NCI-H1048 (cell line): ENCODE measurements at places on chromosomes 1 and 21.

GRCh38 chr1:209714338-209714737 lies 9.7 kb downstream of the HSD11B1 start:
- DNase-seq: no peak

DNA sequence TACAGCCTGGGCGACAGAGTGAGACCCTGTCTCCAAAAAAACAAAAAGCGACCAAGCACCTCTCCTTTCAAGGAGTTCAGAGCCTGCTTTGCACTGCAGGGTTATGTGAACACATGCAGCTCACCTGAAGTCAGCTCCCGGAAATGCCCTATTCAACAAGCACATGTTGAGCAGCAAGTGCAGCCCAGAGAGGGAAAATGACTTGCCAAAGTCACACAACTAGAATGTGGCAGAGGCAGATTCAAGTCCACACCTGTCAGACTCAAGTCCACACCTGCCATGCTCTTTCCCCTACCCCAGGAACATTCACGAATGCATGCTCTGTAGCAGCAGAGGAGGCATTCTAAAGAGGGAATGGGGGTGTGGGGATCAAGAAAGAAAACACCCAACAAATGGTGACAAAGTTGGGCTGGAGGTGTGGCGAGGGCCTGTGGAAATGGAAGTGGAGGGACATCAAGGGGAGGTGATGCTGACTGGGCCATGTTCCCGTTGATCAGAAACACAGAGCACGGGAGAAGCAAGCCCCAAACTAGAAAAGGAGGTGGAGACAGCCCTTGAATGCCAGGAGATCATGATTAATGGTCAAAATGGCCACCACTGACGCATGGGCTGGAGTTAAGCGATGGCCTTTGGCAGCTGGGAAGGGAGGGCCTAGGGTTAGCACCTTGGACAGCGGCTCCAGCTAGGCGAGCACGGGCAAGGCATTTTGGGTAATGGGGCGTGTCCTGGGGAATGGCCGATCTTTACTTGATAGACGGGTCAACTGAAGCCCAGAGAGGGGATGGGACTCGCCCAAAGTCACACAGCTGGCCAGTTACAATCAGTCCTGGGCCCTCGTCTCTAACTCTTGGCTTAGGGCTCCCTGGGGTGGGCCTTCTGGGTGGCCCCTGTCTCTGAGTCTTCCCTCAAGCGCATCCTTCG lies 21.5 kb downstream of the RAP1GAP start:
- DNase-seq: no peak

DNA sequence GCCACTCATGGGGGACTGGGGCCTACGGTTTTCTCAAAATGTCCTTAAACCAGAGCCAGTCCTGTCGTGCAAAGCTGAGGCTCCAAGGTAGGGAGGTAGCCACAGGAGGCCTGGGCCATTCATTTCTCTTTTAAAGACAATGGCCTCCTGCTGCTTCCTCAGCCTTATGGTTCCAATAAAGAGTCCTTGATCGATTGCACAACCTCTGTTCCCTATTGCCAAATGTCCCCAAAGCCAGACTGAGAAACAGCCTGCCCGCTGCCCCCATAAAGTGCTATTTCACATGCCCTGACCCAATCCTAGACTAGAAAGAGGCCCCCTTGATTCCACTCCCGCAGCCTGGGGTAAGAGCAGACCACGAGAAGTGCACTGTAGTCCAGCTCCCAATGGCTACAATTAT lies 166.7 kb downstream of the CLIC6 start:
- DNase-seq: no peak

- DNase-seq: no peak
These were observed 35.1 kb downstream of the ATP1A1 start for GRCh38 chr1:116408193-116408592.

- DNase-seq: no peak
These were observed 125.9 kb downstream of the DMRTB1 start for GRCh38 chr1:53585129-53585528.
